Stimulated activated memory B cell treated with anti-CD40 and anti-IgM and Interleukin-4, amounts not matched to agents 10 μg/mL and 1 μg/mL and 100 μg/mL, for 72 hours (primary cell): ENCODE measurements at places on chromosomes 16 and 17.

- no peak for ATAC-seq
Measured at GRCh38 chr17:19753051-19753509, 5.0 kb upstream of the ALDH3A1 start.

- ATAC-seq: no peak
Measured at GRCh38 chr16:20760346-20760745, 3.5 kb upstream of the ACSM3 start.

GRCh38 chr17:72930031-72930430 is 162.5 kb downstream of the SLC39A11 start:
- ATAC-seq: no peak

DNA sequence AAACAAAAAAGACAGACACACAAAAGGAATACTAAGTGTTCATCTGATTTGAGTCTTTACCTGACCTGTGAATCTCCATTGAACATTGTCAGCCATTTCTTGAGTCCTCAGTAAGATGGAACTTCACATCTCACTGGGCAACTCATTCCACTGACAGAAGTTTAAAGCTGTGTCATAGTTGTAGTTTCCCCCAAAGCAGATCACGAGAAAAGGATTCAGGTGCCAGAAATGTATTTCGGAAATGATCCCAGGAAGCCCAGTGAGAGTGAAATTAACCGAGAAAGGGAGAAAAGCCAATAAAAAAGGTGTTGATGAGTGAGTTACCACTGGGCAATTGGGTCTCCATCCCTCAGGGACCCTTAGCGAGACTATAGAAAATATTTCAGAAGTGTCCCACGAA is 6.5 kb downstream of the CHD9 start:
- peak; percentile 34 for ATAC-seq
